ENCODE measurements at places on chromosomes 5 and 9. TPM values are rescaled to one million over a fixed set of nuclear protein-coding genes. Genes with fewer than 3 reads are reported as not detected.

GRCh38 chr5:61949679-61950435 is 356.1 kb upstream of the KIF2A start:
- H3K27me3 ChIP-seq, result no peaks in the 10 kb centered on the region
- no peak for DNase-seq
- no peak overlapping the region for H3K27ac ChIP-seq
- H3K4me3 ChIP-seq, result no peak overlapping the region
- H3K4me1 ChIP-seq, result no peaks in the 10 kb centered on the region

DNA sequence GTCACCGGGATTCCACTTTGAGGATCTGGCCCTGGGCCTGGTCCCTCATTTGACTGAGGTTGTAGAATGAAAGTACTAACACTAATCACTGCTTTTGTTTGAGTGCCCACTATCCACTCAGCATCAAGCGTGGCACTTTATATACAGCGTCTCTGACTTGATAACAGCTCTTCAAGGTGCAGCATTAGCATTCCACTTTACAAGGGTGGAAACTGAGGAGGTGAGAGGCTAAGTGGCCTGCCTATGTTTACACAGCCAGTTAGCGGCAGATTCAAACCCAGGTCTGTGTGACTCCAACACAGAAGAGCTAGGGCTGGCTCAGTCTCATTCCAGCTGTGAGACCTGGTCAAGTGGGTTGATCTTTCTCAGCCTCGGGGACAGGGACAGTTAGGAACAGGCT is 5.9 kb downstream of the KCNMB1 start:
- no peaks in the 10 kb centered on the region for H3K36me3 ChIP-seq
- peaks cover 19% of the 10 kb centered on the region for H3K27me3 ChIP-seq
- H3K4me1 ChIP-seq, result no peaks in the 10 kb centered on the region
- no peak overlapping the region for H3K27ac ChIP-seq
- H3K4me3 ChIP-seq, result no peak overlapping the region
- no peak for DNase-seq

GRCh38 chr9:17669206-17669605 is 90.3 kb downstream of the SH3GL2 start:
- DNase-seq, result no peak
- no peaks in the 10 kb centered on the region for H3K4me1 ChIP-seq
- H3K36me3 ChIP-seq, result no peaks in the 10 kb centered on the region

The TLR4 gene
- total RNA-seq, result not detected
